Esophagus squamous epithelium (tissue), 5 donors: ENCODE measurements at places on chromosomes 3 and 15.
A peak's percentile ranks its signal among the peaks of the same experiment; 100 is the strongest.

DNA sequence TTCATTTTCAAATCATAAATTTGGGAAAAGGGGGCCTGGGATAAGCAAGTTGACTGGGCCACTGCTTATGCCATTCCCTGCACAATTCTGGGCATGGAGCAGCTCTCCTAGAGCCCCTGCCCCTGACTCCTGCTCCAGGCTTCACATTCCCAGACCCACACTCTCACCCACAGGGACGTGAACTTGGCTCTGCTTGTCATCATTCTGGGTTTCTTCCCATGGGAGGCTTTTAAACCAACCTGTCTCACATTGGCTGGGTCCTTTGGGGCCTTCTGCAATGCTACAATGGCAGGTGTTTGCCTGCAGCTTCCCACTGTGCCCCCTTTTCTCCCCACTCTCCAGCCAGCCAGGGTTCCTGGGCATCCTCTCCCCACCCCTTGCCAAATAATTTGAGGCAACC is 49.1 kb downstream of the CYP19A1 start:
- H3K4me1 ChIP-seq: no peaks in the 10 kb centered on the region
- no peak overlapping the region for H3K27ac ChIP-seq
- no peaks in the 10 kb centered on the region for H3K36me3 ChIP-seq
- no peaks in the 10 kb centered on the region for H3K27me3 ChIP-seq
- H3K4me3 ChIP-seq: no peak overlapping the region

DNA sequence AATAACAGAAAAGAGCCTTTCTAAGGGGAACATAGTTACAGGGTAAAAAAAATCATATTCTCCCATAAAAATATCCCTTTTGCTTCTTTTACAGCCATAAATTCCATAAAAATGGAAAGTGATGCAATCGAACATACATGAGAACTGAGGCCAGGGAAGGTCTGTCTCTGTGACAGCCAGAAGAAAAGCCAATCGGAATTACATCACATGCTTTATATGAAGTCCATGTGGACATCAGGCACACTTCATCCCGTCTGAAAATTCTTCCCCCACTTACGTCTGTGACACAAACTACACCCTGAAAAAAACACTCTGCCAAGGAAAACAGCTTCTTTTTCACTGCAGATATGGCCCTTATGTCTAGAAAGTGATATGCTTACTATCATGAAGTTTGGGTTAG is 323.5 kb downstream of the ERC2 start:
- DNase-seq: no peak
- no peaks in the 10 kb centered on the region for H3K4me1 ChIP-seq
- H3K36me3 ChIP-seq: no peaks in the 10 kb centered on the region
- no peak overlapping the region for H3K27ac ChIP-seq
- no peak overlapping the region for H3K4me3 ChIP-seq
- H3K27me3 ChIP-seq: no peaks in the 10 kb centered on the region

- peak overlapping the region; percentile 55 for H3K27ac ChIP-seq
- DNase-seq: no peak
- H3K4me3 ChIP-seq: no peak overlapping the region
- H3K36me3 ChIP-seq: peaks cover 22% of the 10 kb centered on the region
- no peaks in the 10 kb centered on the region for H3K27me3 ChIP-seq
These were observed 7.7 kb downstream of the ALG3 start for GRCh38 chr3:184241141-184241446.

- no peaks in the 10 kb centered on the region for H3K27me3 ChIP-seq
- H3K4me3 ChIP-seq: no peak overlapping the region
- no peaks in the 10 kb centered on the region for H3K36me3 ChIP-seq
- no peak for DNase-seq
These were observed 564.7 kb downstream of the AGBL1 start for GRCh38 chr15:86644339-86644738.

- H3K27ac ChIP-seq: no peak overlapping the region
- no peaks in the 10 kb centered on the region for H3K36me3 ChIP-seq
- H3K27me3 ChIP-seq: no peaks in the 10 kb centered on the region
- H3K4me3 ChIP-seq: no peak overlapping the region
- no peak for DNase-seq
These were observed 7.7 kb downstream of the CHRNB4 start for GRCh38 chr15:78633348-78633747.

GRCh38 chr15:90650956-90651689 is 66.0 kb upstream of the BLM start:
- H3K4me3 ChIP-seq: no peak overlapping the region
- no peaks in the 10 kb centered on the region for H3K36me3 ChIP-seq
- DNase-seq: no peak

DNA sequence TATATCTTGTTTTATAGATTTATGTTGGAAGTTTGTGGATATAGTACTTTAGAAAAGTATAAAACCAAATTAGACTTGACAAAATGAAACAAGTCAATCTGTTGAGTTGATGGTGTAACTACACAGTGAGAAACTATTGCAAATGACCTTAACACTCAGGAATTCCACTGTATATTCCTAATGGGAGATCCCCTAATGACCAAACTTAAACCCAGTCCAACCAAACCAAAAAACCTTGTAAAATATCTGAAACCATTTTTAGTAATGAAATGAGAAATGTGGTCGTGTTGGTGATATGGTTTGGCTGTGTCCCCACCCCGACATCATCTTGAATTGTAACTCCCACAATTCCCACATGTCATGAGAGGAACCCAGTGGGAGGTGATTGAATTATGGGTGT is 31.9 kb upstream of the ATP13A3 start:
- DNase-seq: no peak
- no peak overlapping the region for H3K27ac ChIP-seq
- H3K36me3 ChIP-seq: no peaks in the 10 kb centered on the region
- no peaks in the 10 kb centered on the region for H3K27me3 ChIP-seq
- peaks cover 26% of the 10 kb centered on the region for H3K4me1 ChIP-seq
- H3K4me3 ChIP-seq: no peak overlapping the region

DNA sequence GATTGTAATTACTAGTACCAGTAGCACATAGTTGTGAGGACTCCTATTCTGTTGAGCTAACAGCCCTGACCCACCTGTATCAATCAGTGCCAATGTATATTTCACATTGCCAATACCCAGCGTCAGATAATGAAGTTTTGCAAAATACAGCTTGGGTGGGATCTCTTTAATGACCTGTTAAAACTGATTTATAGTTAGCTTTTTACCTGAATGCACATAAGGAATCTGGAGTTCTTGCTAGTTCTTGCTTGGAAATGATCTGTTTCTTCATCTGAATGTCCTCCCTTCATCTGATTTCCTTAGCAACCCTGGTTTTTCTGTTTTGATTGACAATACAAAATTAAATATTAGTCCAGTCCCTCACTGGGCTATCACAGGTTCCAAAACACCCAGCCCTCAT is 62.8 kb downstream of the LIPC start:
- no peak overlapping the region for H3K4me3 ChIP-seq
- no peak overlapping the region for H3K27ac ChIP-seq
- no peaks in the 10 kb centered on the region for H3K36me3 ChIP-seq
- peaks cover 19% of the 10 kb centered on the region for H3K4me1 ChIP-seq
- no peak for DNase-seq
- H3K27me3 ChIP-seq: no peaks in the 10 kb centered on the region

DNA sequence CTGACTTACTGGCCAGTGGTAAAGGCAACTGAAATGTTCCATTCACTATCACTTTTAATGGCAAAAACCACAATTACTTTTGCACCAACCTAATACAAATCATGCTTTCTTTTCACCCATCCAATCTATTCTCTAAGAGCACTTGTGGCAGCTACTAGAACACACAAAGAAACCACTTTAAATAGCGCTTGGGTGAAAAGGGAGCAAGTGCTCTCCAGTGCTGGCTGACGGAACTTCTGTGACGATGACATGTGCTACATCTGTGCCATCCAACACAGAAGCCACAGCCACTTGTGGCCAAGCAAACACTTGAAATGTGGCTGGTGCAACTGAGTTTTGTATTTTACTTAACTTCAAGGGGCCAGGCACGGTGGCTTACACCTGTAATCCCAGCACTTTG is 18.9 kb downstream of the SH3BP5 start:
- DNase-seq: no peak
- H3K4me3 ChIP-seq: no peak overlapping the region
- H3K4me1 ChIP-seq: peaks cover 3% of the 10 kb centered on the region
- no peaks in the 10 kb centered on the region for H3K27me3 ChIP-seq

DNA sequence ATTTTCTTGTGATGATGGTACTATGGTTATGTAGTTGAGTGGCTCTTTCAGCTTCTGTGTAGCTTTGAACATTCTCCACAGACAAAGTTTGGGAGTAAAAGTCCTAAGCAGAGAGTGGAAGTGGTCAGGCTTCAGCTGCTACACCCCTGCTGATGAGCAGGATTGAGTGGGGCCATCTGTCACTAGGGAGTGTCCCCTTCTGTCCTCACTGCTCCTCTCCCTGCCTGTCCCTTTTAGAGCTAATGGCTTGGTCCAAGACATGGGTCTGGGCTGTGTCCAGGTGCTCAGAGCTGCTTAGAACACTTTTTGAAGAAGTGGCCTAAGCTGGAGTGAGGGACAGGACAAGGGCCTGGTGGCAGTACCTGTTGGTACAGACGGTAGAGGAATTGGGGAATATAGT is 15.1 kb downstream of the MYZAP start:
- H3K4me1 ChIP-seq: peaks cover 41% of the 10 kb centered on the region
- H3K27ac ChIP-seq: peak overlapping the region; percentile 30
- DNase-seq: no peak
- peaks cover 10% of the 10 kb centered on the region for H3K36me3 ChIP-seq

DNA sequence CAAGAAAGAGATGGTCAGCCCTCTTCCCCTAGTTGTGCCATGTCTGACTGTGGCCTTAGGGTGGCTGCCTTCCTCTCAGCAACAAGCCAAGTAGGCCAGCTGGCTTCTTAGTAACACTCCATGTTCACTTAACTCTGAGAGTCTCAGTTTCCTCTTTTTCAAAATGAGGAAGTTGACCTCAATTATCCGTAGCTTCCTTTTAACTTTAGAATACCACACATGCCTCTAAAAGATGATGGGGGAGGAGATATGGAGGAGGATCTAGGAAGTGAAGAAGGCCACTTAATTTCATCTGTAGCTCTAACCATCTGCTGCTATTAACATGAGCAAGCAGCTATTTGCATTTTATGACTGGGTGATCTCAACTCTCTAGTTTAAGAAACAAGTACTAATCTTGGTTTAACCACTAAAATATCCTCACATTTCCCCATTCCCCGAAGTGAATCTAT is 32.9 kb downstream of the CD200R1L start:
- H3K4me1 ChIP-seq: peaks cover 11% of the 10 kb centered on the region
- peak overlapping the region; percentile 83 for H3K27ac ChIP-seq
- H3K36me3 ChIP-seq: no peaks in the 10 kb centered on the region
- DNase-seq: no peak

GRCh38 chr3:161310649-161311423 is 60.5 kb downstream of the SPTSSB start:
- no peak overlapping the region for H3K4me3 ChIP-seq
- peaks cover 5% of the 10 kb centered on the region for H3K4me1 ChIP-seq
- no peaks in the 10 kb centered on the region for H3K36me3 ChIP-seq

- H3K27me3 ChIP-seq: no peaks in the 10 kb centered on the region
- no peak for DNase-seq
- no peaks in the 10 kb centered on the region for H3K36me3 ChIP-seq
- peaks cover 17% of the 10 kb centered on the region for H3K4me1 ChIP-seq
- no peak overlapping the region for H3K27ac ChIP-seq
These were observed 43.2 kb downstream of the ADAMTS7 start for GRCh38 chr15:78768096-78768495.

GRCh38 chr3:60599586-60599985 is 651.7 kb downstream of the FHIT start:
- H3K27ac ChIP-seq: no peak overlapping the region
- H3K36me3 ChIP-seq: no peaks in the 10 kb centered on the region
- no peaks in the 10 kb centered on the region for H3K27me3 ChIP-seq
- H3K4me3 ChIP-seq: no peak overlapping the region
- DNase-seq: no peak

DNA sequence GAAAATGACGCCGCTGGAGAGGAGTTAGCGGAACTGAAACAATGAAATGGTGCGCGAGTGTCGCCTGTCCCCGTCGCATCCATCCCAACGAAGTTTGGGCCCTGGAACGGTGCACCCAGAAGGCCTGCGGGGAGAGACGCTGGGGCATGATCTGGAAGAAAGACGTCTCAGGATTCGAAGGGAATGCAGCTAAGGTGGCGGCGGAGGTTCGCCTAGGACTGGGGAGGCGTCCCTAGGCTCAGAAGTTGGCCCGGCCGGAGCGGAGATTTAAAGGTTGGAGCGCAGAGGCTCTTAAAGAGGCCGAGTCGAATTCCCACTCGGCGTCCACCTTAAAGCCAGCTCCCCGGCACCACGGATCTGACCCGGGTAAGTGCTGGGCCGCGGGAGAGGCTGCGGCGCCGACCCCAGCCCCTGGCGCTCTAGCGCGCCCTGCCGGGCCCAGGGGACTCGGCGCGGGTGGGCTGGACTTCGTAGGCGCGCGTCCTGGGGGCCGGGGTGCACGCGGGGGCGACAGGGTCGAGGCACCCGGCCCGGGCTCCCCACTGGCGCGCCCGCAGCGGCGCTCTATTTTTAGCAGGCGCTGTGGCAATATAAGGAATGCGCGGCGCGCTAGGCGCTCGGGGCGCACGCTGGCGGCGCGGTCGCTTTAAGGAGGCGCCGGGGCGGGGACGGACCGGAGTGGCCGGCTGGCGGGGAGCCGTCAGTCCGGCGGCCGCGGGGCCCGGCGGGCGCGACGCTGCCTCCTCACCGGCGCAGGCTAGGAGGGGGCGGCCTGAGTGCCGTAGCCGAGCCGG is at the start of gene MRAS:
Gene MRAS (plus strand): TSS at position 620 of the 794 bp plus-strand sequence. CDS start 24,305 bp downstream, outside the sequence.
- DNase-seq: no peak
- peak within 1 kb of the TSS; percentile 90 for H3K27ac ChIP-seq
- no peaks in the 10 kb centered on the region for H3K36me3 ChIP-seq
- H3K4me3 ChIP-seq: peak within 1 kb of the TSS; percentile 70

DNA sequence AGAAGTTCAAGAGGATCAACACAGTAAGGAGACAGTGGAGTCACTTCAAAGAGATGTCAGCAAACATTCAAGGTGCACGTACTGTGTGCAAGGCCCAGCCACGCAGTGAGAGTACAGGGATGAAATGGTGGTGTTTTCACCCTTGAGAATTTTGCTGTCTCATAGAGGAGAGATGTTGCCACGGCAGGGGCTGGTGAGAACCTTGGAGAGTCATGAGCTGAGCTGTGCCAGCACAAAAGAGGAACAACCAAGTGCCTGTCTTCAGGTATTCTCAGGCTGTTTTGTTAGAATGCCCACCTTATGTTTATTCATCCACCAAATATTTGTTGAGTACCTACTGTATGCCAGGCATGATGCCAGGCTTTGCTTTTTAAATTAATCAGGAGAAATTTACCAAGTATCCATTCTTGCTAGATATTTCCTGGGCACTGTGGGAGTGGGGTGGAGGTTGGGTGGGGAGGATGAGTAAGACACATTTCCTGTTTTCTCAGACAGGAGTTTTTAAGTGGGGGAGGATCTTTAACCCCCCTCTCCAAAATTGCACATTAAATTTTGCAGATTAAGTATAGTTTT is 72.6 kb downstream of the SLC6A11 start:
- H3K4me1 ChIP-seq: no peaks in the 10 kb centered on the region
- H3K36me3 ChIP-seq: no peaks in the 10 kb centered on the region
- DNase-seq: no peak

- no peaks in the 10 kb centered on the region for H3K36me3 ChIP-seq
- H3K27me3 ChIP-seq: no peaks in the 10 kb centered on the region
- DNase-seq: no peak
- no peak overlapping the region for H3K27ac ChIP-seq
- no peaks in the 10 kb centered on the region for H3K4me1 ChIP-seq
These were observed 199.7 kb upstream of the LRTM1 start for GRCh38 chr3:55127565-55127964.
